Bronchial epithelial cell (primary cell): ENCODE measurements at places on chromosomes 1 and 21.

DNA sequence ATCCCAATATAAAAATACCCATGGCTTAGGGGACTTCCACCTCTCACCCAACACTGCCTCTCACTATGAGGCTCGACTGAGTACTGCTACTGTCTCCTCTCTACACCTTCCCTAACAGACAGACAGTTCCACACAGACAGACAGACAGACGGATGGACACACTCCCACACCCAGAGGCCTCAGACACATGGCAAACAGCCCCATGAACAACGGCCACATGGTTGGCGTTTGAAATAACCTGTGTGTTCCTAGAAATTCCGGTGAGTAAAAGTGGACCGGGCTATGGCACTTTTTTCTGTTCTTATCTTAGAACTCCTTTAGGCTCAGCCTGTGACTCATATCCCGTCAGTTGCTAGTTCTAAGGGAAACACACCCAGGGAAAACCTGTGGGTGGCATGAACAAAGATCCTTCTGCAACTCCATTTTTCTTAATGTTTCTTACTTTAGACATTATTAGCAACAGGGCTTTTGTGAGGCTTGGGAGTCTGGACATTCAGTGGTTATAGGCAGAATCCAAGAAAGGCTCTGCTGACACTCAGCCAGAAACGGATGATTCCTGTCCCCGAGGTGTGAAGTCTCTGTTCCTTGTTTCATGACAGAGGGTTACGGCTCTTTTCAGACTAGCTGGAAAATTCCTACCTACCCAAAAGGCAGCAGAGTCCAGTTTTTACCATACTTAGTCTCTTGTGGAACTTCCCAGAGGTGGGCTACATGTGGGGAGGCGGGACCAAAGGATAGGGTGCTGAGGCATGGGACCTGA lies 90.5 kb upstream of the TLR5 start:
- DNase-seq = peak; percentile 95

DNA sequence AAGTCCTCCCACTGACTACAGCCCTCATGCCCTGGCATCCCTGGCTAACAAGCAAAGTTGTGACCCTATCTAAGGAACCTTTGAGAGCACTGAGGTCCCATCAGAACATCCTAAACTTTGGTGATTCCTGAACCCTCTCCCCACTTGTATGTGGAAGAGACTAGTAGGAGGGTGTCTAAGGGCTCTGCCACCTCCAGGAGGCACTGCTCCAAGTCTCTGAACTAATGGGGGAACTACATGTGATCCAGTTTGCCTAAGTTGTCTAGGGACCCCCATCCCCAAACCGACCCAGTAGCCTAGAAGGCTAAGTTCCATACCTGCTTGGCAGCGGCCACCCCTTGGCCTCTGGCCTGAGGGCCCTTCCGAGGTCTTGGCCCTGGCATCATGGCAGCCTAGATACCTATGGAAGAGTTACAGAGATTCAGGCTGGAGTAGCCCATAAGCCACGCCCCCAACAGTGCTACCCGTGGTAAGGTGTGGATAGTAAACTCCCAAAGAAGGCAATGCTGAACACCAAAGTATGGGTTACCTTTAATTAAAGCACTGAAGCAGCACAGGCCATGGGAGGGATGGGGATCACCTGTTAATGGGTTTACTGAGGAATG lies 1.7 kb downstream of the CC2D1B start:
- DNase-seq = no peak

GRCh38 chr1:202588503-202589189 lies 121.6 kb downstream of the SYT2 start:
- DNase-seq = peak; percentile 89

DNA sequence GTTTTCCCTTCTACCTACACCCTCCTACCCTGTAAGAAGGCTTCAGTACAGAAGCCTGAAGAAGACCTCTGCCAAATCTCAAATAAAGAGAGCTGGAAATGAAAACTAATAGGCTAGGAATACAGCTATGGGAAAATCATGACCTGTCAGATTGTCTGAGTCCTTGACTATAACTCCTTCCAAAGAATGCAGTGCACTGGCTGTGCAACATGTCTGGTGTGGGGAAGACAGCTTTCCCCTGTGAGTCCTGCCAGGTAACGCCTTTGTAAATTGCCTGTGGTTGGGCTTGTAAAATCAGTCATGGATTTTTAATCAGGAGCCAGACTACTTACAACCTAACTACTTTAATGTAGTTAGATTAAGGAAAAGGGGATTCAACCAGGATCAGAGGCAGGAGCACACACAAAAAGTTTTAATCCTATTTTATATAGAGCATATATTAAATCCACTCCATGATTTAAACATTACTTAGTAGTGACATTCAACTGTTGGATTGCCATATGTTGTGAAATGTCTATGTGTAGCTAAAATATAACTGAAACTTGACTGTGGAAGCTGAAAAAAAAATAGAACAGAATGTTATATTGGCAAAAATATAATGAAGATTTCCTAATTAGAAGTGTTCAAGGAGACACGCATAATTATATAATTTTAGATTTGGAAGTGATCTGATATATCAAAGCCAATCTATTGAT lies 1667.8 kb downstream of the KCNT2 start:
- DNase-seq = no peak

DNA sequence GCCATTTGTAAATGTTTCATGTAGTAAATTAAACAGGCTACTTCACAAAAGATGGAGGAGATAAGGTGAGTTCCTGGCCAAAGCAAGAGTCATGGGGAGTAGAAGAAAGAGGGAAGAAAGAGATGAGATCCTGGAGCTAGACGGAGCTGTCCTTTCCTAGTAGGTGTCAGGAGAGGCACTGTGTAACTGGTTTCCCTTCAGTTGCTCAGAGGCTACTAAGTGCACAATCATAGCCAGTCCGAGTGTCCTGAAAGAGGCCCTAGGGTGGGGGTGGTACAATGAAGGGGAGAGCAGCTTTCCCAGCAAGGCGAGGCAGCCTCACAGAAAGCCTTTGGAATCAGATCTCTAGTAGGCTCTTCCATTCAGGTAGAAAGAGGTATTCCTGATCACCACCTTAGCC lies 390.9 kb downstream of the KCNH1 start:
- no peak for DNase-seq

GRCh38 chr1:110288111-110288510 lies 51.1 kb upstream of the RBM15 start:
- DNase-seq = no peak

GRCh38 chr1:234975122-234975940 lies 153.3 kb downstream of the TOMM20 start:
- peak; percentile 93 for DNase-seq

DNA sequence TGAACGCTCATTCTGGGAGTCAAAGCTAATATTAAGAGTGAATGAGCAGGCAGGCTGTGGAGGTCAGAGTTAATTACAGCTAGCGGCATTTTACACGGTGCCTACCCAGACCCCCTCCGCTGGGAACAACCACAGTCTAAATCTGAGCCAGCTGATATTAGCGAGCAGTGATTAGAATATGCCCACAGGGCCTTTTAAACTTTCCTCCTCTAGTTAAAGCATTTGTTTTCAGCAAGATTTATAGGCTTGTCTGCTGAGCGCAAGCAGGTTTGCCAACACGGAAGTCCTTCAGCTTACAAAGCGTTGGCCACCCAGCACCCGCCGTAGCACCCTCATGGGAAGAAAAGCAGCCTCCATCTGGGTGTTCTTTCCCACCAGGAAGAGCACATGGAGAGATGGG lies 72.1 kb downstream of the LMX1A start:
- no peak for DNase-seq

DNA sequence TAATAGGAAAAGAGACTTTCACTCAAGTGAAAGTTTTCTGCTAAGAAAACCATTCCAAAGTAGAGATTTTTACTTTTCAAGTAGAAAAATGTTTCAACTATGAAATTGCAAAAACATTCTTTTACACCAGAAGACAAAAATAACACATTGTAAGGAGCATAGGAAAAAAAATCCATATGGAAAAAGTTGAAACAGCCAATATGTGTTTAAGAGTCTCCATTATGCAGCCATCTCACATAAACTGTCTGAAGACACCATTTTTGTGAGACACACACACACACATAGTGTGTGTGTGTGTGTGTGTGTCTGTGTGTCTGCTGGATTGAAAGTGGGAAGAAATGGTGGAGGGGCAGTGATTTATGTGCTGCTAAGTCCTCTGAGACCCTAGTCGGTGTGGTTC lies 162.1 kb downstream of the HHAT start:
- no peak for DNase-seq

GRCh38 chr1:70355920-70356319 lies 1.4 kb upstream of the ANKRD13C start:
- no peak for DNase-seq

- DNase-seq = peak; percentile 12
Observed at GRCh38 chr1:11539850-11540772, 61.2 kb downstream of the DISP3 start.

DNA sequence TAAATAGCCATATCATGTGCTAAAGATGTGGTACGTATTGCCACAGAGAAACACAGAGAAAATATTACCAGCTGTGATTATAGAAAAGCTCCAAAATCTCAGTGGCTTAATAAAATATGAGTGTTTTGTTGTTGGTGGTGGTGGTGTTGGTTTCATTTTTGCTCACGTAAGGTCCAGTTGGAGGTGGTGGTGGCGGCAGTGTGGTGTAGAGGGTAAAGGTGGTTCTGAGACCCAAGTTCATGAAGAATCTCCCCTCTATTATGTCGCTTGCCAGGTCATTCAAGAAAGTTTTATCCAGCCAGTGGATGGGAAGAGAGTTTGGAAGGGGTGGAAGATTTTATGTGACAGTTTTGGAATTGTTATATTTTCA lies 217.6 kb upstream of the SAMSN1 start:
- no peak for DNase-seq

DNA sequence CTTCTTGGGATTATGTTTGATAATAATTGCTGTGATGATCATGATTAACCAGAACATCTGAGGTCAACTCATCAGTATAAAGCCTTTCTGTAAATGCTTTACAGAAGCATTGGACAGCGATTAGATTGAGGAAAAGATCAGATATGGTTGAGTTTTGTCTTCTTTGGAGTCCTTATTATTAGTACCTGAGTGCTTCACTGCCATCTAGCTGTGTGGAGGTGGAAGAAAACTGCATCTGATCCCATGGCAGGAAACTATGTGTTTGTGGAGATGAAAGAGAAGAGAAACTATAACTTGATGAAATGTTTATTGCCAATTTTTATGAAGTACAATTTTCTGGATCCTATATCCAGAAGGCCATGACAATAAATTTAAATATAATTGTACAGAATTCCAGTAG lies 11.4 kb downstream of the FLG2 start:
- DNase-seq = peak; percentile 31

GRCh38 chr21:25062061-25062460 lies 545.2 kb downstream of the MRPL39 start:
- DNase-seq = no peak

DNA sequence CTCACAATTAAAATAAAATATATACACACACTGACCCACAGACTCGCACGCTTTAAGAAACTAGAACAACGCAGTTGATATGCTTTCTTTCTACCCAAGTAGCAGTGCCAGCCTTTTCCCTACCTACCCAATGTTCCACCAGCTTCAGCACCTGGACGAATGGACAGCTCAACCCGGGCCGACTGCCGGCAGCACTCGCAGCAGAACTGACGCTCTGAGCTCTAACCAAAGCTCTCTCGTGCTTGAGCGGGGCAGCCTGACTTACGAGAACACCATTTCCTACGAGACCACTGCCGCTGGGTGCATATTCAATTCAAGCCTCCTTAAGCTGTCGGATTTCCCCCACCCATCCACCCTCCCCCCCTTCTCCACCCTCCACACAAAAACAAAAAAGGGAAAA lies 127.4 kb upstream of the DPYD start:
- peak; percentile 67 for DNase-seq

DNA sequence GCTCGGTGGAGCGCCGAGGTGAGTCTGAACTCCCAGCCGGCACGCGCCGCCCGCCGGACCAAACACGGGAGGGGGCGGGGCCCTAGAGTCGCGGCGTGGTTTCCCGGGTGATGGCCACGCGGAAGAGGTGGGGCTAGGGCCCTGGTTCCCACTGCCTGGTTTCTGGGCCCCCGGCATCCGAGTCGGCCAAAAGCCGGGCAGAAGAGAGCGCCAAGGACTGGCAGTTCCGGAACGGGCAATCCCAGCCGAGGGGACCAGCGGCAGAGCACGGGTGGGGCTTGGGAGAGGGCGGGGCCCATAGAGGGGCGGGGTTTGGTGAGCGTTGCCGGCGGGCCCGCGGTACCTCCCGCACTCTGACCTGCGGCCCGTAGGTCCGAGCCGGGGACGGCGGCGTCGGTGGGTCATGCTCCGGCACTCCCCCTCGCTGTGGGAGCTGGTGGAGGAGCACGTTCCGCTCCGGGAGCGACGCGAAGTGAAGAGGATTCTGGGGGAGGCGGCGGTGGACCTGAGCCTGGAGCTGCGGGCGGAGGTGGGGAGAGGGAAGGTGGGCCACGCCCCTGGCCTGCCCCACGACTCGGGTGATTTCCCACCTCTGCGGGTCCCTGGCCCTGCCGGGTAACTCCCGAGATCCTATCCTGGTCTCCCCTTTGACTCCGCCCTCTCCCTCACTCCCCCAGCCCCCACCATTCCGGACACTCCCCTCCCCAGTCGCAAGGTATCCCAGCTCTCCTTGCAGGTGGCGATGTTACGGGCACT lies at the start of gene CCDC24:
Gene CCDC24, plus strand, starts transcription at position 124 of the 756 bp plus-strand sequence. Its CDS starts 280 bp downstream, at position 404.
- peak; percentile 64 for DNase-seq

DNA sequence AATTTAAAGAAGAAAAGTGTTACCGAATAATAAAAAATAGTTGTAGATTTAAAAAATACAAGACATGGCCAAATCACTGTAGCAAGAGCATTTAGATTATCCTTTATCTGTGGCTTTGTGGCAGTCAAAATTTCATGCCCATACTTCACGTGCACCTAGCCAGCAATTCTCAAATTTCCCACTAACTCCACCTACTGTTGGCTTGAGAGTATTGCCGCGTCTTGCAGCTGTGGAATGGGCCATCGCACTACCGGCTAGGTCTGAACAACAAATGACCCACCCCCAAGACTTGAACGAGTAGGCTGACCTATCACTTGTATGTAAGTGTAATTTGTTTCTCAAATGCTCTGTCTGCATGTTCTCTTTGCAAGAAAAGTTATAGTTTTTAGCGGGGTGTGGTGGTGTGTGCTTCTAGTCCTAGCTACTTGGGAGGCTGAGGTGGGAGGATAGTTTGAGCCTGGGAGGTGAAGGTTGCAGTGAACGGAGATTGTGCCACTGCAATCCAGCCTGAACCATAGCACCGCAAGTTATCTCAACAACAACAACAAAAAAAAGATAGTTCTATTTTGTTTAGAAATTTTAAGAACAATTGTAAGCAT lies 4.1 kb downstream of the KRTAP13-4 start:
- DNase-seq = peak; percentile 47

DNA sequence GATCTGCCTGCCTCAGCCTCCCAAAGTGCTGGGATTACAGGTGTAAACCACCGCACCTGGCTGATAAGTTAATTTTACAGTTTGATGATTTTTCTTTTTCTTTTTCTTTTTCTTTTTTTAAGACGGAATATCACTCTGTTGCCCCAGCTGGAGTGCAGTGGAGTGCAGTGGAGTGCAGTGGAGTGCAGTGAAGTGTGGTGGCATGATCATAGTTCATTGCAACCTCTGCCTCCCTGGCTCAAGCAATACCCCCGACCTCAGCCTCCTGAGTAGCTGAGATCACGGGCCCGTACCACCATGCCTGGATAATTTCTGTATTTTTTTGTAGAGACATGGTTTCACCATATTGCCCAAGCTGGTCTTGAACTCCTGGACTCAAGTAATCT lies 84.4 kb upstream of the CXADR start:
- DNase-seq = no peak

GRCh38 chr1:247797518-247797917 lies 26.4 kb downstream of the OR14A16 start:
- DNase-seq = no peak
